ENCODE measurements at places on chromosomes 13 and 19. TPM values are rescaled to one million over a fixed set of nuclear protein-coding genes. Genes with fewer than 3 reads are reported as not detected.

The LIM2 gene
- total RNA-seq: not detected

The PRSS57 gene
- total RNA-seq: not detected

The ZNF491 gene
- 0.78 TPM for total RNA-seq

The NLRP4 gene
- total RNA-seq: not detected

The ZNF610 gene
- total RNA-seq: 4.1 TPM

All from cardiac ventricle fibroblast (primary cell).